ENCODE measurements at places on chromosomes 7 and 10. TPM values are rescaled to one million over a fixed set of nuclear protein-coding genes. Genes with fewer than 3 reads are reported as not detected.

DNA sequence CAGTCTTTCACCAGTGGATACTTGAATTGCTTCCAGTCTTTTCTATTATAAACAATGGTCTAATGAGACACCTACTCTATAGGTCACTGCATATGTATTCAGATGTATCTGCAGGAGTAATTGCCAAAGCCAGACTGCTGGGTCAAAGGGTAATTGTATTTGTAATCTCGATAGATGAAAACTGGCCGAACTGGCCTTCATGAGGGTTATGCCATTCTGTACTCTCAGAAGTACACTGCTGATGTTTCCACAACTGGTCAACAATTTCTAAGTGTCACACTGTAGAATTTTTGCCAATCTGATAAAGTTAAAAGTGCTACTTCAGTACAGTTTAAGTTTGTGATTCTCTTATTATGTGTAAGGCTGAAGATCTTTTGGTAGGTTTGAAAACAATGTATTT is 64.6 kb downstream of the JAZF1 start:
- no peak overlapping the region for H3K4me3 ChIP-seq
- no peaks in the 10 kb centered on the region for H3K27me3 ChIP-seq
- H3K36me3 ChIP-seq = no peaks in the 10 kb centered on the region

DNA sequence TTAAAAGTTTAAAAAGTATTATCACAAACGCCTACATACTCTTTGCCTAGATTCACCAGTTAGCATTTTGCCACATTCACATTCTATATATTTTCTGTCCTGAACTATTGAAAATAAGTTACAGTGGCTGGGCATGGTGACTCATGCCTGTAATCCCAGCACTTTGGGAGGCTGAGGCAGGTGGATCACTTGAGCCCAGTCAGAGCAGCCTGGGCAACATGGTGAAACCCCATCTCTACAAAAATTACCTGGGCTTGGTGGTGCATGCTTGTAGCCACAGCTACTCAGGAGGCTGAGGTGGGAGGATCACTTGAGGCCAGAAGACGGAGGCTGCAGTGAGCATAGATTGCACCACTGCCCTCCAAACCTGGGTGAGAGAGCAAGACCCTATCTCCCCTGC is 5.3 kb downstream of the ARPC1A start:
- H3K4me3 ChIP-seq = no peak overlapping the region
- H3K27me3 ChIP-seq = no peaks in the 10 kb centered on the region
- H3K36me3 ChIP-seq = peaks cover 26% of the 10 kb centered on the region
- no peak for DNase-seq
- peak overlapping the region; percentile 22 for H3K27ac ChIP-seq

DNA sequence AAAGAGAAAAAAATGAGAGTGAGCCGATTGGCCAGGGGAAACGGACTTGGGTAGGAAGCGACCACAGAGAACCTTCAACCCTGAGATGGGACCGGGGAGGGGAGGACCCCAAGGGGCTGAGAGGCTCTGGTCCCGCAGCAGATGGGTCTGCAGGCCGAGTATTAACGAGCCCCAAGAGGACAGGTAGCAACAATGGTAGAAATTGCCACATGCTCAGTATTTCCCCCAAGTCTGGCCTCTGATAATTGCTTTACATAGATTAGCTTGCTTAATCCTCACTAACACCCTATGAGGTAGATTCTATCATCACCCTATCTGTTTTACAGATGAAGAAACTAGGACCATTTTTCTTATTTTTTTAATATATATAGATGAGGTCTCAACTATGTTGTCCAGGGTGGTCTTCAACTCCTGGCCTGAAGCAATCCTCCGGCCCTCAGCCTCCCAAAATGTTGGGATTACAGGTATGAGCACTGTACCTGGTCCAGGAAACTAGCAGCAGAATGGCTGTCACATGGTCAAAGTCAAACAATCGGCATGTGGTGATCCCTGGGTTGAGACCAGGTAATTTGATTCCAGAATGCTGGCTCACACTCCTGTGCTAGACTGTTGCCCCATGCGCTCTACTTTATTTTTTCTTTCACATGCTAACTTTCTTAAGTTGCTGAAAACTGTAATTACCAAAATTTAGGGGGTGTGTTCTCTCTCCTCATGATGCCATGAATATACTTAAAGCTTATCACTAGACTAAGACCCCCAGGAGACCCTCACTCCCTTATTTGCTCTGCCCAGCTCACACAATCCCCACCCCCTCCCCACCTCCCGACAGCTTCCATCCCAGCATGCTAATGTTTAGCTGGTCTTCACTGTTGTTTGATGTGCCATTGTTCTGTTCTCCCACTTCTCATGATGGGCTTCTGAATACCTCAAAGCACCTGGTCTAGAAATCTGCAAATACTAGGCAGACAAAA is 67.9 kb upstream of the AFAP1L2 start:
- H3K4me3 ChIP-seq = no peak overlapping the region
- DNase-seq = no peak
- H3K27ac ChIP-seq = peak overlapping the region; percentile 56
- H3K36me3 ChIP-seq = peaks cover 46% of the 10 kb centered on the region
- no peaks in the 10 kb centered on the region for H3K4me1 ChIP-seq

DNA sequence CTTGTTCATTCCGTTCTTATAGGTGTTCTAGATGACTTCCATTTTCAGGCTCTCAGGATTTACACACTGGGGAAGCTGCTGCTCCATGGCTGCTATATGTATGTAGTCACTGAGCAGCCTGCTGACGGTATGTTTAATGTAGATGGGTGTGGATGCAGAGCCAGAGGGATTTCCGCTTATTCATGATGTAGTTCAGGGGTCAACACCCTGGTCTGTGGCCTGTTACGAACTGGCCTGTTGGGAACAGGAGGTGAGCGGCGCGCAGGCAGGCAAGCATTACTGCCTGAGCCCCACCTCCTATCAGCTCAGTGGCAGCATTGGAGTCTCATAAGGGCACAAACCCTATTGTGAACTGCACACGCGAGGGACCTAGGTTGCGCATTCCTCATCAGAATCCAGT is 33.9 kb downstream of the DNAJB6 start:
- H3K4me3 ChIP-seq = no peak overlapping the region
- no peaks in the 10 kb centered on the region for H3K27me3 ChIP-seq
- DNase-seq = no peak
- no peaks in the 10 kb centered on the region for H3K4me1 ChIP-seq
- no peak overlapping the region for H3K27ac ChIP-seq

- DNase-seq = no peak
- peak overlapping the region; percentile 75 for H3K4me3 ChIP-seq
- H3K27me3 ChIP-seq = no peaks in the 10 kb centered on the region
- peaks cover 47% of the 10 kb centered on the region for H3K36me3 ChIP-seq
Measured at GRCh38 chr7:99497766-99498545, 2.1 kb downstream of the ZNF394 start.

DNA sequence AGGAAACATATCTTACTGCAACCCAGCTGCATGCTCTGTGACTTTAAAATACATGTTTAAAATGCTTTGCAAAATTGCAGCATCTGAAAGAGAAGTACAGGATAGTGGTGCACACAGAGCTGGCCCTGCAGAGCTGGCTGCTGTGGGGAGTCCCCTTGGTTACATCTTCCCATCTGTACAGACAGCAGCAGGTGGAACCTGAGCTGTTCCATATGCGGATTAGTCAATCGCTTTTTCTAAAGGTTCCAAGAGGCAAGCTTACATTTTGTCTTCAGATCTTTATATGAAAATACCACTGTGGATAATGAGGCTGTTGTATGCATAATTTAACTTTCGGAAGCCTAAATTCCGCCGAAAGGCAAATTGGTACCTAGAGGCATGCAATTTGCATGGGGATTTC is 444.1 kb downstream of the NRG3 start:
- no peaks in the 10 kb centered on the region for H3K4me1 ChIP-seq
- DNase-seq = no peak
- H3K27ac ChIP-seq = no peak overlapping the region
- H3K4me3 ChIP-seq = no peak overlapping the region

GRCh38 chr7:150973571-150974451 is 4.3 kb downstream of the KCNH2 start:
- no peaks in the 10 kb centered on the region for H3K36me3 ChIP-seq
- H3K4me3 ChIP-seq = no peak overlapping the region
- H3K4me1 ChIP-seq = no peaks in the 10 kb centered on the region
- H3K27ac ChIP-seq = peak overlapping the region; percentile 94

GRCh38 chr7:116886543-116887156 is 24.3 kb downstream of the CAPZA2 start:
- H3K27me3 ChIP-seq = no peaks in the 10 kb centered on the region
- H3K4me3 ChIP-seq = no peak overlapping the region
- H3K4me1 ChIP-seq = no peaks in the 10 kb centered on the region
- no peak overlapping the region for H3K27ac ChIP-seq

- no peaks in the 10 kb centered on the region for H3K36me3 ChIP-seq
- H3K27me3 ChIP-seq = no peaks in the 10 kb centered on the region
- H3K4me3 ChIP-seq = no peak overlapping the region
- DNase-seq = no peak
- no peak overlapping the region for H3K27ac ChIP-seq
Measured at GRCh38 chr10:26931223-26931622, 70.5 kb upstream of the ABI1 start.

SPDYE3 gene
- not detected for total RNA-seq

VAX1 gene
- total RNA-seq = not detected

GTPBP10 gene
- total RNA-seq = 7.5 TPM

SUN3 gene
- total RNA-seq = not detected

PLPP4 gene
- total RNA-seq = not detected

IFIT1B gene
- 0.24 TPM for total RNA-seq
